ENCODE measurements at places on chromosomes 7 and 10.

- DNase-seq = no peak
Measured at GRCh38 chr7:94243066-94243711, 151.5 kb upstream of the COL1A2 start.

DNA sequence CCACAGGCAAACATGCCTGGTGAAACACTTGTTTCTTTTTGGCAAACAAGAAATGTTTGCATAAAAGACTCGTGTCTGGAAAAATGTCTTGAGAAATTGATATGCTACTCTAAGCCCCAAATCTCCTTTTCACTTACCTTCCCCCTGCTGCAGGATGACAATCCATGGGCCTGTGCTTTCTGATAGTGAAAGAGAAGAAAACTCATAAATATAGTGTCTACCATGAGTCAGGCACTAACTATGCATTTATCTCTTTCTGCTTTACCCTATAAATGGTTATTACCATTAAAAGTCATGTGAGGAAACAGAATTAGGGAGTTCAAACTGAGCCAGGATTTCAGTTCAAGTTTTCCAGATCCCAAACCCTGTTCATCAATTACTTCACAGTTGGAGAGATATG lies 6.6 kb upstream of the TARP start:
- DNase-seq = no peak

DNA sequence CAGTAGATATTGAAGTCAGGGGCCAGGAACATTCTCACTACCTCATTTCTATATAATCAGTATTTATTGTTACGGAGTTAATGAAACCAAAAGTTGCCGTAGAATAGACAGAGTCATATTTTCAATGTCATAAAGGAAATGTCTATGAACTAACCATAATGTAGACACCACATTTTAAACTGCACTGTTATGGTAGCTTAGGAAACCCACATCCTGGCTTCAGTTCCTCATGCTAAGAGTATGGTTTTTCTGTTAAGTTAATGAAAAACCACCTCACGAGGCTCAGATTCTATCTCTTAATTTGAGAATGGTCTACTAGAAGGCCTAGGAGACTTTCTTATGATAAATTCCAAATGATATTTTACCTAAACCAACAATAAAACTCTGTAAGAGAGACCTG lies 166.5 kb downstream of the TMEM26 start:
- no peak for DNase-seq

GRCh38 chr7:25994433-25994994 lies 157.5 kb upstream of the NFE2L3 start:
- DNase-seq = no peak

GRCh38 chr7:50962281-50962883 lies 179.7 kb upstream of the GRB10 start:
- DNase-seq = no peak

DNA sequence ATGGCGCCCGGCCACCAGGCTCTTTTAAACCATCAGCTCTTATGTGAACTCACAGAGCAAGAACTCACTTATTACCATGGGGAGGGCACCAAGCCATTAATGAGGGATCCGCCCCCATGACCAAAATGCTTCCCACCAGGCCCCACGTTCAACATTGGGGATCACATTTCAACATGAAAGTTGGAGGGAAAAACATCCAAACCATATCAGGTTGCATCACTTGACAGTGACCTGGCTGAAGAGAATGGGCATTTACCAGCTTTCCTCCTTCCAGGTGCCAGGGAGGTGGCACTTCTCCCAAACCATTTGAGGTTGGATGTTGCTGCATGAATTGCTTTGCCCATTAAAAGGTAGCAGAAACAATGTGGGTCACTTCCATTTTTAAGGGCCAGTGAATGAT lies 115.6 kb upstream of the TNS3 start:
- no peak for DNase-seq

DNA sequence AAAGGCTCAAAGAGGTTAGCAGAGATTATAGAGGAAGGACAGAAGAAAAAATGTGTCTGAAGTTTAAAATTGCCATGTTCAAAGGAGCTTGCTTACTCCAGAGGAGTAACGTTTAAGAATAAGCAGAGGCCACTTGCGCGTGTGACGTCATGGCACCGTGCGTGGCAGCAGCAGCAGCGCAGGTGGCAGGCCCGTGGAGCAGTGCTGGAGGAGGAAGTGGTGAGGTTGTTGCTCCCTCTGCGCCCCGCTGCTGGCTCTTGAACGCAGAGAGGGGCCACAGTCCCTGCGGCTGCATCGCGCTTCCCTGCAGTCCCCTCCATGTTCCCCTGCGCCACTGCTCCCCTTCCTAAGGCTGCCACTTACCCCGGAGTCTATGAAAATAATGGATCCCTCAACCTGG lies 37.5 kb downstream of the GDI2 start:
- peak; percentile 71 for DNase-seq

DNA sequence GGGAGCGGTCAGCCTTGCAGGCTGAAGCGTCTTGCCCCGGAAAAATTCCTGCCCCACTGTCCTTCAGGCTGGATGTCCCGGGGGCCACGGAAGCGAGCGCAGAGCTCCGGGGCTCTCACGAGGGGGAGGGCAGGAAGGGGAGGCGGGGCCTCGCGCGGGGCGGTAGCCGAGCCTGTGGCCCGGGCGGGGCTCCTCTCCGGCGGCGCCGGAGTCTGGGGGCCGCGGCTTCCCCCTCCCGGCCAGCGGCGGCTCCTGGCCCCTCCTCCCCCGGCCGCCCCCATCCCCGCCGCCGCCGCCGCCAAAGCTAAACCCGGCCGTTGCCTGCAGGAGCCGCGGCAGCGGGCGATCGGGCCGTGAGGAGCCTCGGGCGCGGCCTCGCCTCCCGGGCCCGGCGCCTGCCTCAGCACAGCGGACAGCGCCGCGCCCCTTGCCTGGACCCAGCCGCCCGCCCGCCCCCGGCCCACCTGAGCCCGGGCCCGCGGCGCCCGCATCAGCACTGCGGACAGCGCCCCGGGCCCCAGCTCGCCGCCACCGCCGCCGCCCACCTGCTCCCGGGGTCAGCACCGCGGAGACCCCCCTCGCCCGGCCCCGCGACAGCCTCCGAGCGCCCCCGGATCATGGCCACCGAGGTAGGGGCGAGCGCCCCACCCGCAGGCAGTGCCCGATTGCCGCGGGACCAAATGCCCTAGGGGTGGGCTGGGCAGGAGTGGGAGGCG lies at the start of gene GOLGA7B:
Gene GOLGA7B (plus strand): TSS at position 157 of the 716 bp plus-strand sequence. CDS start 461 bp downstream, at position 618.
- peak; percentile 67 for DNase-seq

GRCh38 chr7:4606797-4607196 lies 75.3 kb upstream of the FOXK1 start:
- no peak for DNase-seq

GRCh38 chr7:95320651-95321050 lies 3.7 kb downstream of the PON1 start:
- DNase-seq = no peak

GRCh38 chr10:66931949-66932343 lies 6.1 kb downstream of the LRRTM3 start:
- no peak for DNase-seq

DNA sequence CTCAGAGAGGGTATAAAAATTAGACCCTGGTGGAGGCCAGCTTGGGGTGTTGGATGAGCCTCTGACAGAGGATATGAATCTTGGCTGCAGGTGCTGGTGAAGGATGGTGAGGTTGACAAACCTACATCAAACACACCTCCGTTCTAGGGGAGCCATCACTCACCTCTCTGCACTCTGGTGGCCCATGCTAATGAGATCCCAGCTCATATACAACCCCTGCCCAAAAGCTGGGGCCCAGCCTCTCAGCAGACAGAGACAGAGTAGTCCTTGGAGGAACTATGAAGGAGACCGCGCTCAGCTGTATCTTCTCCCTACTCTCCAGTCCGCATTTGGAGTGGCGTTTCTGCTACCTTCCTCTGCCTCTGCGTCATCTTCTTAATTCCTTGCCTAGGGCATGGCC lies 83.1 kb upstream of the SORCS3 start:
- DNase-seq = no peak

DNA sequence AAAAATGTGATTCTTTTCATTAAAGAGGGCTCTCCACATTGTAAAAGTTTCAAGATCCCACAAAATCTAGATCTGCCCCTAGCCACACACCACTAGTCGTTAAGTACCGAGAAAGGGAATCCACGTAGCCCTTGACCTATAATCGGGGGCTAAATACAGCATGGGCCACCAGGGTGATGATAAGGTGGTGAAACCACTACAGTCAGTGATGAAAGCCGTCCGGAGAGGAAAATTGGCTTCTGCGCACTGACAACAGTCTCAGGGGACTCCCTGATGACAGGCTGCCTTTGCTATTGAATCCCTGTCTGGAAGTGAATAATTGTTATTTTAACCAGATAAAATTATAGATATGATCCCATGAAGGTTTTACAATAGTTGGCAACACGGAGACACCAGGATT lies 4.6 kb downstream of the TECTB start:
- no peak for DNase-seq

DNA sequence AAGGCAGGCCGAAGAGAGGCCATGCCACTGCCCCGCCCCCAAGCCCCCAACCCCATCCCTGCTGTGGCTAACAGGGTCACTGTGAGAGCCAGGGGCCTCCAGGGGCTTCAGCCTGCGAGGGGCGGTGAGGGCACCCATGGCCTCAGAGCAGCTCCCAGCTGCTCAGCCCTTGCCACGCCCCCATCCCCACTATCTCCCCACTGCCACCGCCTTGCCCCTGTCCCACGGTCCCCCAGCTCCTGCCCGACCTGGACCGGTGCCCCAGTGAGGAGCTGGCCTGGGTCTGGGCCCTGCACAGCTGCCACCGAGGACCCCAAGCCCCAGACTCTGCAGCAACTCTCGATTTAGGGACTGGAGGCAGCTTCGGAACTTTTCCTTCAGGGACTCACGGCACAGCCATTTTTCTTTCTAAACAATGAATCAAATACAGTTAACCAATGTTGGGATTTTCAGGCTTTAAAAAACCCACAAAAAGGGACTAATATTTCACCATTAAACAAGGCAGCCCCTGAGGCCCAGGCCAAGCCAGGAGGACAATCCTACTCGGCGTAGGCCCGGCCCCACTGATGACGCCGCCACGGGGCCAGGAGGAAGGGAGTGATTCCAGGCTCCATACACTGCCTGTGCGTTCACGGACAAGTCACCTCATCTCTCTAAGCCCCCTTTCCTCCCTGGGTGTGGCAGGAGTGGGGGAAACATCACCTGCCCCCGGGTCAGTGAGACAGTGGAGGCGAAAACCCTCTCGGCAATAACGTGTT lies 237.1 kb downstream of the ELFN1 start:
- no peak for DNase-seq

DNA sequence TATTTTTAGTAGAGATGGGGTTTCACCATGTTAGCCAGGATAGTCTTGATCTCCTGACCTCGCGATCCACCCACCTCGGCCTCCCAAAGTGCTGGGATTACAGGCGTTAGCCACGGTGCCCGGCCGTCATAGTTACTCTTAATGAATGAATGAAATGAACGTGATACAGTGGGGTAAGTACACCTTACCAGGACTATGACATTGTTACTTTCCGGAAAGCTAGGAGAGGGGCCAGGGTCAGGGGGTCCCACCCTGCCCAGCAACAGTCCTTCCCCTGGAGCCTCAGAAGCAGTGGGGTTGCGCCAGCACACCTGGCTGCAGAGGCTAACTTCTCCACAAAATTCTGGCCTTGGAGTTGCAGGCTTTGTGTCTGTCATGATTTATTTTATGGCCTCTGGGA lies 21.4 kb downstream of the VSTM4 start:
- DNase-seq = no peak

DNA sequence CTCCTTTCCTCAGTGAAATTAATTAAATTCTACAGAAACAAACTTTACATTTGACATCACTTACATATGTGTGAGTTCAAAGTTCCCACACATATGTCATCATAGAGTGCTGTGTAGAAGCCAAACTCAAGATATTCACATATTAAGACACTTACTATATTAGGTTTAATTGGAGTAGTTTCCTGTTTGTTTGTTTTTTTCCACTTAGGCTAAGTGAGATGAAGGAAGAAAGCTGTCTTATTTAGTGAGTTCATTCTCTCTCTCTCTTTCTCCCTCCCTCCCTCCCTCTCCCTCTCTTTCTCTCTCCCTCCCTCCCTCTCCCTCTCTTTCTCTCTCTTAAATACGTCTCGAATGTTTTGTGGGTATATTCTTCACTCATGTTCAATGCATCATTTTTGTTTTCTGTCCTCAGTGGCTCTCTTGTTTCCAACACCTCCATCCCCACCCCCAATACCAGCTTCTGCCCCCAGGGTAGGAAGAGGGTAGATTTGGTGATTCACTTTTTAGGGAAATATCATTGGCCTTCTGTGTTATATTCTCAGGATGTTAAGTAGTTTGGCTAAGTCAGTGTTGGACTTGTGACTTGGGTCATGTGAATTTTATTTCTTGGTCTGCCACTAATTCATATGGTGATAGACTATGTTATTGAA lies 262.0 kb downstream of the FRMD4A start:
- DNase-seq = no peak

DNA sequence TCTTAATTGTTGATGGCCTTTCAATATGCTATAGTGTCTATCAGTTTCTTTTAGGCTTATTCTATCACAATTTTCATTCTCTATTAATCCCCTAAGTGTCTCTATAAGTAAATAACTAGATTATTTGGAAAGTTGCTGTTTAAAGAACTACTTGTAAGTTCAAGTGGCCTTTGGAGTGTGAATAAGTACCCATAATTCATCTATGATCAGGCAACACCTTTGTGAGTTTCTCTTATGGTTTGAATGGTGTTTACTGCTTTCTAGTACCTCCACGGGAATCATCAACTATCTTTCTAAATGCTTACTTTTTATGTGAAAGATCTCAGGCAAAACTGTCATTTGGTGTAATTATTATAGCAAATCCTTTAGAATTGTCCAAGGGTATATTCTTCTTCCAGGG lies 166.7 kb downstream of the POU6F2 start:
- DNase-seq = no peak

DNA sequence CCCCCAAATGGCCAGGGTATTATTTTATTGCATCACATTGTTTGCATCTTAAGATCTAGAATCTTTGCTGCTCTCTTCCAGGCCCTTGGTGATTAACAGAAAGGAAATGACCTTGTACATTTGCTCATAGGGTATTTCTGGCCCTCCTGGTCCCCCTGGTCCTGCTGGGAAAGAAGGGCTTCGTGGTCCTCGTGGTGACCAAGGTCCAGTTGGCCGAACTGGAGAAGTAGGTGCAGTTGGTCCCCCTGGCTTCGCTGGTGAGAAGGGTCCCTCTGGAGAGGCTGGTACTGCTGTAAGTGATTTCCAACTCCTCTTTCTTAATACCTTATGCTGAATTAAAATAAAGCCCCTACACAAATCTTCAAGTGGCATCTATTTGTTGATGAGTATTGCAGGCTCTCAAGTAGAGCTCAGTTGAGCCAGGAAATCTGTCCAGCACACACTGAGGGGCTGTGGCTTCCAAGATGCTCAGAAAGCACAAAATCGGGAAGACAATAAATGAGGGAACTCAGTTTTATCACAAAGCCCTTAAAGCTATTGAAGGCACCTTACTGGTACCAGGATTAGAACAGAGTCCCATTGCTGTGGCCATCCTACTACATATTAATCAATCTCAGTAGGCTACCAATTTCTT lies 28.2 kb downstream of the COL1A2 start:
- DNase-seq = no peak

- no peak for DNase-seq
Measured at GRCh38 chr10:25768167-25768566, 165.9 kb upstream of the MYO3A start.

GRCh38 chr10:6558272-6558671 lies 21.8 kb downstream of the PRKCQ start:
- no peak for DNase-seq
